ENCODE measurements at places on chromosomes 3 and 15.

GRCh38 chr3:196889844-196890708 is 22.4 kb downstream of the SENP5 start:
- no peak for DNase-seq

DNA sequence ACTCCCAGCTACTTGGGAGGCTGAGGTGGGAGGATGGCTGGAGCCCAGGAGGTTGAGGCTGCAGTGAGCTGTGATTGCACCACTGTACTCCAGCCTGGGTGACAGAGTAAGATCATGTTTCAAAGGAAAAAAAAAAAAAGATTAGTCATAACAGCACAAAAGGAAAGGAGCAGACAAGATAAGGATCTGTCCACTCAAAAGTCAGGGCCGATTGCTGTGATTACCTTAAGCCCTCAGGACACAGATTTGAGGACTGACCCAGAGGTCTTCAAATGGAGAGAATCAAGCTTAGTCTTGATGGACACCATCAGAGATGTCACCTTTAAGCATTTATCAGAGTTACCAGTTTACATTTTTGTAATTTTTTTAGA is 23.9 kb upstream of the HEG1 start:
- DNase-seq: no peak

GRCh38 chr3:25510797-25511196 is 82.7 kb downstream of the RARB start:
- DNase-seq: no peak

DNA sequence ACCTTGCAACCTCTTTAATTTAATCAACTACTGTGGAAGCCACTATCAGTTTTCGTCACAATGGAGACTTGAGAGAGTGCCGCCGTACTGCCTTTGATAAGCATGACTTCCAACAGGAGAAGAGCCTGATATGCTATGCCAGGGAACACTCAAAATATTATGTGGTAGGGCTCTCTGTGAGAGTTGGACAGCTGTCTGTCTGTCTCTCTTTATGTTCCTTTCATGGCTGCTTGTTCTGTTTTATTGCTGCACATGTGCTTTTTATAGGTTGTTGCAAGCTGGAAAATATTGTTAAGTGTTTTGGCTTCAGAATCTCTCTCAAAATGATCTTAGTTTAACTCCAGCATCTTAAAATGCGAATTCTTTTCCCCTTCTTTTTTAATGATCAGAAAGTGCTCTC is 249.4 kb upstream of the RARB start:
- no peak for DNase-seq

DNA sequence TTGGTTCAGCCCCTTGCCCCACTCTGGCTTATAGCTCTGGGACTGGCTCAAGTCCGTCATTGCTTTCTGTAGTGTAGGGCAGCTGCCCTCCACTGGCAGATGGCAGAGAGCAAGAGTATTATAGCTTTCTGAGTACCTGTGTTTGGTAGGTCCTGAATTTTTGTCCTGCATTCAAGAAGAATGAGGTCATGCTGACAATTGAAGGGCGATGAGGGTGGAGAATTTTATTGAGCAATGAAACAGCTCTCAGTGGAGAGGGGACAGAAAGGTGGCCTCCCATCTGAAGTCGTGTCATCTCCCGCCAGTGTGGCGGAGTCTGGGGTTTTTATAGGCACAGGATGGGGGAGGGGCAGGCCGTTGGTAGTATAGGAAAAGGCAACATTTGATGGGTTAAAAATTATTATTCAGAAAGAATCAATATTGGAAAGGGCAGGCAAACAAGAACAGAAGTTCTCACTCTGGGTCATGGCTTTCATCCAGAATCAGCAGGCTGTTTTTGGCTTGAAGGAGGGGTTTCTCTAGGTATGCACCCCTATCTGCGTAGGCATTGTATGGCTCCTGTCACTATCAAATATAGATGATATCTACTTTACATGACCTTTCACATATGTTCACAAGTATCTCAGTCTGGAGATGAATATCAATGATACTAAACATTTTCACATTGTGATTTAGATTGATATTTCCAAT is 1239.7 kb upstream of the ALCAM start:
- no peak for DNase-seq

GRCh38 chr15:80180468-80180867 is 27.7 kb downstream of the FAH start:
- no peak for DNase-seq

GRCh38 chr3:120355486-120355885 is 6.3 kb upstream of the LRRC58 start:
- DNase-seq: no peak

DNA sequence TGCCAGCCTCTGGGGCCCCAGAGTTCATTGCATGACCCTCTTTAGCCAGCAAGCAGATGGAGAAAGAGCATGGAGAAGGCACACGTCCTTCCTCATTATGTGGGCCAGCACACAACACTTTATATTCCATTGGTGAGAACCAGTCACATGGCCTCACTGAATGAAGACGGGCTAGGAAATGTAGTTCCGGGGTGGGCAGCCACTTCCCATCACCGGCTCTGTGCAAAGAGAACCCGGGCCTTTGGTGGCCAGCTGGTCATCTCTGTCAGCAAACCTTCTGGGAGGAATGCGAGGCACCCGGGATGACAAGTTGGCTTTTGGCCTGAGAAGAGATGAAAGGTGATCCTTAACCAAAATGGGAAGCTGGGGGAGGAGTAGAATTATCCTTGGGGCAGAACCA is 90.2 kb upstream of the VGLL4 start:
- DNase-seq: no peak

GRCh38 chr3:50840983-50841489 is 166.3 kb downstream of the DOCK3 start:
- DNase-seq: no peak

- peak; percentile 60 for DNase-seq
Observed at GRCh38 chr3:153160451-153161137, 1.4 kb upstream of the RAP2B start.

DNA sequence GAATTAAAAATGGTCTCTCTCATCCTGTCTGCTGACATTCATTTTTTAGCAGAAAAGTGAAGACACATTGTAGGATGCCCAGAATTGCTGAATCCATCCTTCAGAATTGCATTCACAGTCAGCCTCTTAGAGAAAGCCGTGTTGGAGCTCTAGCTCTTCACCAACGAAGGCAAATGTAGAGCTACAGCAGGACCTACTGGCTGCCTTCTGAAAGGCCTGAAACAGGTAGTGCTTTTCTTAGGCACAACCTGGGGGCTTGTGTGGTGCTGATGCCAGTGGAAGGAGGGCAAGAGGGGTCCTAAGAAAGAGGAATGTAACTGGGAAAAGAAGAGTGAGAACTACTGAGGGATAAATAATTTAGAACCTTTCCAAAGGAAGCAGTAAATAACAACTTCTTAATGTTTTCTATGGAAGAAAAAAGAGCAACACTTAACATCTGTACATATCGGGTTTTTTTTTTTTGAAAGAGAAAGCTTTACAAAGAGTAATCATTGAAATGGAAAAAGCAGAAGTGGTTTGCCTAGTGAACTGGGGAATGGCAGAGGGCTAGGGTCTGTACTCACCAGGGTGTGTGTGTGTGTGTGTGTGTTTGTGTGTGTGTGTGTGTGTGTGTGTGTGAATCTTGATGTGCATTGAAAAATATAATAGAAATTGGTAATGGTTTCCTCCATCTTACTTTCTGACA is 297.8 kb downstream of the SATB1 start:
- DNase-seq: no peak

- no peak for DNase-seq
Observed at GRCh38 chr15:29844290-29844903, 22.1 kb upstream of the TJP1 start.

- no peak for DNase-seq
Observed at GRCh38 chr3:122803977-122804376, 9.1 kb downstream of the SLC49A4 start.

DNA sequence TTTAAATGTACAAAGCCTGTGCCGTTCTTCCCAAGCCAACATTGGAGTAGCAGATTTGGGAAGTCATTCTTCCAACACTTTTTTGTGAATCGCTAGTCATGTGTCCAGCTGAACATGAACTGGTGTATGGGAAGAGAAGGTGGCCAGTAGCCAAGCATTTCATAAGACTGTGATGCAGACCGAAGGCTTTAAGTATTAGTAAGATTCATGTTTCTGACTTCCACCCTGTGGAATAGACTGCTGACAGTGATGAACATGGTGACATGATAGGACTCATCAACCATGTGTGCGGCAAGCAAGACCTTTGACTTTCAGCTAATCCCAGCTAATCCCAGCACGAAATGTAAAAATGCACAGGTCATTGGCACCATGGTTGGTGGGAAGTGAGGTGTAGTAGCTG is 48.3 kb upstream of the THSD4 start:
- DNase-seq: no peak
